ENCODE measurements at places on chromosomes 12 and 14.

DNA sequence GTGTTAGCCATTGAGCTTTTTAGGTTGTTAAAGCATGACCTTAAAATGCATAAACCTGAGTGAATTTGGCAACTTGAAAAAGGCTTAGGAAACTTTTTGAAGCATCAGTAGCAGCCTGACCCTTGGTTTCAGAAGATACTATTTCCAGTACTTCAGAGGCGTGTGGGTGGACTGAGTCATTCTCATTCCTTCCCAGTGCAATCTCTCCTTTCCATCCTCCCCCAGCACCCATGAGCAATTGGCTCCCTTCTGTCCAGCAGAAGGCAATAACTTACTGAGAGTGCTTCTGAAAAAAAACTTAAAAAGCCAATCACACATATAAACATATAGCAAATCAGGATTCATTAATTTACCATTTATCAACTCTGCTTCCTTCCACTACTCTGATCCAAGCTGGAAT is 299.3 kb upstream of the STXBP6 start:
- no peak for DNase-seq

DNA sequence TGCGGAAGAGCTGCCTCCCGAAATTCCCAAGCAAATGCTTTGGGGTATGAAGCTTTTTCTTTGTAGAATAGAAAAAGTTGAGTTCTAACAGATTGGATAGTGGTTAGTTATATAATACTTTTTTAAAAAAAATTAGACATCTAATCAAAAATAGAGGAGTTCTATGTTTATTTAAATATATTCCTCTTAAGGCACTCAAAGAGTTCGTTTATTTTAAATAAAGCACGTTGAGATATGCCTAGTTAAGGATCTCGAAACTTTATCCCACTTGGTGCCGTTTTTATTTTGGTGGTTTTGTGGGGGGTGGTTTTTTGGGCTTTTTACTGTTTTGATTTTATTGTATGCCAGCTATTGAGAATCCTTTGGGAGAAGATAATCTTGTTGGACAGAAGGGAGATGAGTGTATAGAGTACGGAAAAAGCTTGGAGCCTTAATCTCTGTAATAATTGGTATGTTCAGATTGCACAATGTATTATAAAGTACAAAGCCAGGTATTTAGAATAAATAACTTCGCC is 10.7 kb upstream of the SNAPC1 start:
- DNase-seq = no peak

DNA sequence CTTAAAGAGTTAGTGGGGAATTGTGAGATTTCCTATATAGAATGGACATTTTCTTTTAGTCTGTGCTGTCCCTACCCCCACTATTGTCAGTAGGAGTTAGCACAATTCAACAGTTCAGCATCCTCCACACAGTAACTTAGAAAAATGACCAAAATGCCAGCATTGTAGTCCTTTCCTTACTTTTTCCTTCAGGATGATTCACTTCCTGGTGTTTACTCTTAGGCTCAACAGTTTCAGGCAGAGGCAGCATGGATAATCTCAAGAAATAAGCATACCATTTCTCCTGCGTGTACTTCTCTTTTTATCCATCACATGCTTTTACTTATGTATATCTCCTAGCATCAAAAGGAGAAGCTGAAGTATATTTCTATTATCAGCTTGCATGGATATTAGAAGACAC is 683.4 kb downstream of the SLC16A7 start:
- DNase-seq = no peak

DNA sequence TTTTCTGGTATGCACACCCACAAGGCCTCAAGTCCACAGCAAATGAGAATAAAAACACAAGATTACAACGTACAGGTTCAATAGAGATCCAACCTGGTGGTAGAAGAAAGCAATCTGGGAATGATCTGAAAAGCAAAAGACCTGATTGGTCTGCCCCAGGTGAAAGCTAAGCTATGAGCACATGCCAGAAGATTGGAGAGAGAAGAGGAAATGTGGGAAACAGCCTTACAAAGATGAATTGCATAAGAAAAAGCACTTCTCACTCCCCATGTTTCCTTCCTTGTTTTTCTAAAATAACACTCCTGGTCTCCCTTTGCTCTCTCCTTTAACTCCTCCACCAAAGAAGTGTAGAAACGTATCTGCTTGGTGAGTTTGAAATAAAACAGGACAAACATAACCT is 77.3 kb upstream of the ANO6 start:
- no peak for DNase-seq

- no peak for DNase-seq
Measured at GRCh38 chr14:32407130-32407529, 78.0 kb downstream of the AKAP6 start.

- DNase-seq = no peak
Measured at GRCh38 chr14:29710015-29710414, 217.6 kb downstream of the PRKD1 start.

DNA sequence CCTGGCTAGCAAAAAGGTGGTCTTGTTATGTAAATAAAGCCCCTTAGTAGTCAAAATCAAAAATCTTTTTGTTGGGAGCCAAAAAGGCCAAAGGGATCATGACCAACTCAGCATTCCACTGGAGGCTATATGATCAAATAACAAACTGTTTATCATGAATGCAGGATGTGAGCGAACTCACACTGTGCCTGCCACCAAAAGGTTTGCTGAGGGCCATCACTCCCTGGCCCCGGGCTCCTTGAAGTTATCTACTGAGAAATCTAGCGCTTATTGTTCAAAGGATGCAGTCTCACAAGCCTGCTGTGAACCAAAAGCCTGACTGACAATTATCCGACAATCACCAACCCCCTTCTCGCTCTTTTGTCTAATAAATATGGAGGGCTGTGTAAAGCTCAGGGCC is 107.2 kb upstream of the DDHD1 start:
- no peak for DNase-seq

Measured in stimulated activated CD4-positive, alpha-beta T cell treated with anti-CD3 and anti-CD28 coated beads, TNF-alpha, amount 100 ng/mL, for 24 hours (primary cell).